ENCODE measurements at places on chromosomes 16 and 17.

GRCh38 chr16:82523815-82524214, 103.0 kb upstream of the CDH13 start:
- DNase-seq = no peak

- DNase-seq = no peak
These were observed 7.1 kb upstream of the DCAF7 start for GRCh38 chr17:63542942-63543821.

- DNase-seq = no peak
These were observed 14.9 kb downstream of the NAA60 start for GRCh38 chr16:3458278-3458851.

DNA sequence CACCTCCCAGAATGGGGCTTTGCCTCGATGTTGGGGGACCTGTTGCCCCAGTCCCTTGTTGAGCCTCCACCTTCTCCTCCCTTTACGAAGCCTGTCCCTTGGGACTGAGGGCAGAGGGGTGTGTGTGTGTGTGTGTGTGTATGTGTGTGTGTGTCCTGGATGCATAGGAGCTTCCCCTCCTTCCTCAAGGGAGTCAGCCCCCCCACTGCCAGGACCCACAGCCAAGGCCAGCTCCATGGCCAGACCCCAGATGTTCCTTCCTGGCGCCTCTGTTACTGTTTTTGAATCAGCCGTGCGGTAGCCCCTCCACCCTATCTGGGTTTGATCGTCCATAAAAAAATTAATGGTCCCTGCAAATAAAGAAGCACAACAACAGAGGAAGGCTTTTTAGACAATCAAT, 17.7 kb upstream of the DOK4 start:
- DNase-seq = no peak

- no peak for DNase-seq
These were observed 536.3 kb downstream of the GRIN2A start for GRCh38 chr16:9645911-9646310.

GRCh38 chr17:79341222-79341780, 266.7 kb downstream of the ENGASE start:
- DNase-seq = no peak

GRCh38 chr16:66923866-66924265, 1.5 kb downstream of the RRAD start:
- no peak for DNase-seq

- DNase-seq = no peak
These were observed 102.1 kb upstream of the CHMP6 start for GRCh38 chr17:80889231-80890195.
